ENCODE measurements at places on chromosomes 7 and 10.
A peak's percentile ranks its signal among the peaks of the same experiment; 100 is the strongest.

GRCh38 chr10:116521424-116522290 is 24.1 kb upstream of the PNLIP start:
- no peak overlapping the region for H3K4me3 ChIP-seq
- no peak overlapping the region for H3K27ac ChIP-seq
- no peaks in the 10 kb centered on the region for H3K4me1 ChIP-seq

DNA sequence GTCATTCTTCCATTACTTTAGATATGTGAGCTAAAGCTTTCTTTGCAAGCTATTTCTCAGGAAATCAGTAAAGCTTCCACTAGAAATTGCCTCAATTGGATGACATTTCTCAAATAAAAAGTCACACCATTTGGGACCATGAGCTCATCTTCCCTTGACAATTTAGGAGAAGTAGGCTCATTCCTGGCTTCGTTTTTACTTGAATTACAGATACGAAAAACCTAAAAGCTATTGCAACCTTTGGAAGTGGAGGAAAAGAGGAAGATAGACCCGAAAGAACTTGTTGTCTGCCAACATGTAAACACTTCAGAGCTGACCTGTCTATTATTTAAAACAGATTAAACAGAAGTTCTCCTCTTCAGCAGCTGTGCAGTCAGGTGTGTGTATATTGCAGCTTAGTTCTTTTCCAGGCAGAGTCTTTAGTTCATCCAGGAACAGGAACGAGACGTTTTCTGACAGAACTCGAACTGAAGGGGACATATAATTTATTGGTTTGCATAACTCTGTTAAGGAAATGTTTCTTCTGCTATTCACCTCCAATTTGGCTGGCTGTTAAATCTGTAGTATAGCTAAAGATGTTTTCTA is 43.1 kb upstream of the ST8SIA6 start:
- H3K36me3 ChIP-seq, result no peaks in the 10 kb centered on the region
- H3K27me3 ChIP-seq, result no peaks in the 10 kb centered on the region
- no peak overlapping the region for H3K27ac ChIP-seq
- H3K4me1 ChIP-seq, result no peaks in the 10 kb centered on the region
- no peak overlapping the region for H3K4me3 ChIP-seq
- DNase-seq, result no peak

- peaks cover 23% of the 10 kb centered on the region for H3K4me1 ChIP-seq
- H3K27me3 ChIP-seq, result no peaks in the 10 kb centered on the region
- H3K36me3 ChIP-seq, result no peaks in the 10 kb centered on the region
- peak overlapping the region; percentile 51 for H3K4me3 ChIP-seq
- peak overlapping the region; percentile 38 for H3K27ac ChIP-seq
These were observed 721 bp downstream of the ARL3 start for GRCh38 chr10:102713539-102713813.

GRCh38 chr10:123445261-123445775 is 220.8 kb upstream of the GPR26 start:
- no peaks in the 10 kb centered on the region for H3K27me3 ChIP-seq
- no peak overlapping the region for H3K4me3 ChIP-seq
- H3K4me1 ChIP-seq, result no peaks in the 10 kb centered on the region

DNA sequence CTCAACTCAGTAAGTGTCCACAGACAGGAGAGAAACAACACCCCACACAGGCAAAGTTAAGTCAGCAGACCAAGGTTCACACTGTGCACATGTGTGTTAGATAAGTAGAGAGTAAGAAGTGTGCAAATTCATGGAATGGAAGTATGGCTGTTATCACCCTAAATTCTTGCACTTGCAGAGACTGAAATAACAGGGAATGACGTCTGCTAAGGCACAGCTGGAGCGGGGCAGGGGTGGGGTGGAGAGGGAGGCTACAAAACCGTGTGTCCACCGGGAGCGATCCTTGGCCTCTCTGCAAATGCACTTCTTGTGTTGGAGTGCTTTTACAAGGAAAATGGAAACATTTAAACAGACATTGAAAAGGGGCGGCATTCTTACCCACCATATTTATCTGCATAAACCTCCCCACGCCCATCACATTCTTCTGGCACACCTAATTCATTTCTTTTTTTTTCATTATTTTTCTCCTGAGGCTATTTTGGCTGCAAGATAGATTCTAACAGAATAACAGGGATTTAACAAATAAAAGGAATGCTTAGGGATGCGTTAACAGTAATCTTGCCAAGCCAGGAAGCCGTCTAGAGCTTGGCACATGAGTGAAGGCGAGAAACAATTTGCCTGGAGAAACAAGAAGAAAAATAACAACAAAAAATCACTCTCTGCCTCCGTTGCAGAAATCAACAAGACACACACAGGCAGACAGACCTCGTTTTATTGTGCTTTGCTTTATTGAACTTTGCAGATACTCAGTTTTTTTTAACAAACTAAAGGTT is 30.1 kb downstream of the TNS3 start:
- no peak for DNase-seq
- no peak overlapping the region for H3K4me3 ChIP-seq
- no peaks in the 10 kb centered on the region for H3K36me3 ChIP-seq
- peaks cover 4% of the 10 kb centered on the region for H3K4me1 ChIP-seq

- peak overlapping the region; percentile 82 for H3K27ac ChIP-seq
- H3K4me1 ChIP-seq, result peaks cover 20% of the 10 kb centered on the region
- peak overlapping the region; percentile 9 for H3K4me3 ChIP-seq
- H3K36me3 ChIP-seq, result no peaks in the 10 kb centered on the region
These were observed 165.8 kb downstream of the CFTR start for GRCh38 chr7:117645481-117646165.

- no peak within 1 kb of the TSS for H3K4me3 ChIP-seq
- no peak for DNase-seq
- H3K36me3 ChIP-seq, result no peaks in the 10 kb centered on the region
- peaks cover 49% of the 10 kb centered on the region for H3K27me3 ChIP-seq
- no peak within 1 kb of the TSS for H3K27ac ChIP-seq
These were observed at the start of gene TMEM176B for GRCh38 chr7:150799741-150800580. TMEM176B (minus strand) TSS chr7:150800364; CDS start chr7:150796569, 3,795 bp downstream.

DNA sequence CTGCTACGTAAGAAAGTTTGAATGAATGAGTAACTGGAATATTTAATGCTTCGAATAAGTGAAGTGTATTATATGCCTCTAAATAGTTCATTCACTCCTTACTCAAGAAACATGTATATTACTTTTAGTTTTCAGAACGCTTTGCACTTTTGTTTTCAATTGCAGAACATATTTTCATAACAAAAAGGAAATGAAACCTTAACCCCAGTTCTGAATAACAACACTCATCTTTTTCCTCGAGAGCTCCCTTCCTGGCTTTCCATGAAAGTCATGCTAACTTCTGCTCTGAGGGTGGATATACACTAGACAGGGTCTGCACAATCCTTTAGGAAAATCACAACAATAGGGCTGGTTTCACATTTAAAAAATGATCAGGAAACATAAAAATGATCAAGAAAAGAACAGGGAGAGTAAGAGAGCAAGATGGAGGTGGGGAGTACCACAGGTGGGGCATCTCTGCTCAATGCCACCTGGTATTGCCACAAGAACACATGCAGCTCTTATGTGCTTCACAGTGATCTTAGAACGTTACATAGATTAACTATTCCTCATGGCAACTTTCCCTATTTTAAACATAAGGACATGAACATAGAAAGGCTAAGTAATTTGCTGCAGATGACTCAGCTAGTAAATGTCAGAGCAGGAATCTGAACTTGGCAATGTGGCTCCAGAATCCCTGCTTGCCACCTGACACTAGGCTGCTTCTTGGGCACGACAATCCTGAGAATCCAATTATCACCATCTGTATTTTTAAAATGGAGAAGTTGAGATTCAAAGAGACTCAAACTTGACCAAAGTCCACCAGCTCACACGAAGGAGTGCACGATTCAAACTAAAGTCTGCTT is 219.5 kb upstream of the AOAH start:
- H3K36me3 ChIP-seq, result no peaks in the 10 kb centered on the region
- H3K27ac ChIP-seq, result no peak overlapping the region
- H3K27me3 ChIP-seq, result no peaks in the 10 kb centered on the region
- H3K4me1 ChIP-seq, result no peaks in the 10 kb centered on the region

- peaks cover 35% of the 10 kb centered on the region for H3K4me1 ChIP-seq
- no peaks in the 10 kb centered on the region for H3K27me3 ChIP-seq
- no peak overlapping the region for H3K4me3 ChIP-seq
- H3K27ac ChIP-seq, result no peak overlapping the region
- peak; percentile 17 for DNase-seq
These were observed 1.8 kb downstream of the ZMYND11 start for GRCh38 chr10:137031-137430.

DNA sequence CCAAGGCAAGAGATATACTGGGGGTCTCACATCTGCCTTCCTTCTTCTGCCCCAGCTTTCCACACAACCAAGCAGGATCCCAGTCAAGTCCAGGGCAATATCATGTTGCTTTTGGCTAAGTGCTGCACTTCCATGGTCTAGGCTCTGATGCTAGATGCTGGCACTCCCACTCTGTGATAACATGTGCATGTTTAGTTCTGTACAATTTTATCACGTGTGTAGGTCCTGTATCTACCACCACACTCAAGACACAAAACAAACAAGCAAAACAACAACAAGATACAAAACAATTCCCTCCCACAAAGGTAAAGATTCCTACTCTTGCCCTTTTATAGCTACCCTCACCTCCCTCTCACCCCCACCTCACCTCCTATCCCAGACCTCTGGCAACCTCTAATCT is 105.6 kb upstream of the HABP2 start:
- no peak overlapping the region for H3K27ac ChIP-seq
- H3K4me1 ChIP-seq, result no peaks in the 10 kb centered on the region
- DNase-seq, result no peak
- no peaks in the 10 kb centered on the region for H3K36me3 ChIP-seq
- H3K4me3 ChIP-seq, result no peak overlapping the region
- no peaks in the 10 kb centered on the region for H3K27me3 ChIP-seq

GRCh38 chr7:22859641-22860290 is 37.1 kb upstream of the TOMM7 start:
- peak overlapping the region; percentile 61 for H3K27ac ChIP-seq
- peaks cover 36% of the 10 kb centered on the region for H3K4me1 ChIP-seq
- no peak for DNase-seq
- no peak overlapping the region for H3K4me3 ChIP-seq
- no peaks in the 10 kb centered on the region for H3K27me3 ChIP-seq

- H3K4me1 ChIP-seq, result no peaks in the 10 kb centered on the region
- no peak overlapping the region for H3K27ac ChIP-seq
- no peaks in the 10 kb centered on the region for H3K27me3 ChIP-seq
- no peak for DNase-seq
These were observed 17.5 kb upstream of the KIF20B start for GRCh38 chr10:89683883-89684282.

- peaks cover 3% of the 10 kb centered on the region for H3K27me3 ChIP-seq
- H3K4me1 ChIP-seq, result no peaks in the 10 kb centered on the region
- H3K36me3 ChIP-seq, result no peaks in the 10 kb centered on the region
- no peak overlapping the region for H3K4me3 ChIP-seq
- no peak for DNase-seq
- no peak overlapping the region for H3K27ac ChIP-seq
These were observed 414.8 kb upstream of the MKI67 start for GRCh38 chr10:128540781-128541761.

- no peaks in the 10 kb centered on the region for H3K4me1 ChIP-seq
- DNase-seq, result no peak
- no peak overlapping the region for H3K4me3 ChIP-seq
- H3K27ac ChIP-seq, result no peak overlapping the region
- no peaks in the 10 kb centered on the region for H3K27me3 ChIP-seq
These were observed 403.6 kb downstream of the NRG3 start for GRCh38 chr10:82278401-82279182.

GRCh38 chr10:70493660-70494234 is 15.2 kb downstream of the PALD1 start:
- no peak for DNase-seq
- H3K36me3 ChIP-seq, result no peaks in the 10 kb centered on the region

- no peak for DNase-seq
- no peaks in the 10 kb centered on the region for H3K36me3 ChIP-seq
- no peak overlapping the region for H3K4me3 ChIP-seq
- H3K27me3 ChIP-seq, result no peaks in the 10 kb centered on the region
- no peak overlapping the region for H3K27ac ChIP-seq
- H3K4me1 ChIP-seq, result peaks cover 5% of the 10 kb centered on the region
These were observed 403.0 kb downstream of the THSD7A start for GRCh38 chr7:11428877-11429581.

DNA sequence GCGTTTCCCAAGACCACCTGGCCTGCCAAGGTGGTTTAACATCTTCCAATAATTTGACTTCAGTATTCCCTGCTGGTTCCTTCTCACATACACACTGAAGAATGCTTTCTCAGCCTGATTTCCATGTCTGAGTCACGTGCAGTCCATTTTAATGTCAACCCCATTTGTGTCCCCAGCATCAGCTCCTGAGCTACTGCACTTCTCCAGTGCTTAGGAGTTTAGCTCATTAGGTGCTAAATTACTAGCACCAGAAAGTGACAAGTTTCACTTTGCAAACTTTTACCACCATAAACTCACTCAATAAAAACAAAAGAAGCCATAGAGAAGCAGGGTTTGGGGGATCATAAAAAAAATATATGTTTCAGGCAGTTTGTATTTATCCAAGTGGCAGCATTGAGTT is 279.3 kb upstream of the SORCS1 start:
- H3K4me1 ChIP-seq, result no peaks in the 10 kb centered on the region
- no peak overlapping the region for H3K27ac ChIP-seq
- DNase-seq, result no peak

DNA sequence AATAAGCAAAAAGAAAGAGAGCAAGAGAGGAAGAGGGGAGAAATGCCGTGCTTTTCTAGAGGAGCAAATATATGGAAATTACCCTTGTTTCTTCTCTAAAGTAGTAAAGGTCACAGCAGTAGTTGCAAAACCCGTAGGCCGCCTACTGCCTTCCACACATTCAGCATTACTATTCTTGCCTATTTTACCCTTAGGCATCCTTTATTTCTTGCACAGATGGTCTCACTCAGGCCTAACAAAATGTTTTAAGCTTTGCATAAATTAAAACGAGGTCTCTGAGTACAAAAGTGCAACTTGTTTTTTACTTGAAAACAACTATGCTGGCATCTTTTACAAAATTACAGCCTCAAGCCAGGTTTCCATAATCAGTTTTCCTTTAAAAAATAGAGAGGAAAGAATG is 644.6 kb downstream of the AUTS2 start:
- H3K36me3 ChIP-seq, result no peaks in the 10 kb centered on the region
- H3K27me3 ChIP-seq, result no peaks in the 10 kb centered on the region
- H3K4me1 ChIP-seq, result no peaks in the 10 kb centered on the region
- no peak overlapping the region for H3K4me3 ChIP-seq
- DNase-seq, result no peak

DNA sequence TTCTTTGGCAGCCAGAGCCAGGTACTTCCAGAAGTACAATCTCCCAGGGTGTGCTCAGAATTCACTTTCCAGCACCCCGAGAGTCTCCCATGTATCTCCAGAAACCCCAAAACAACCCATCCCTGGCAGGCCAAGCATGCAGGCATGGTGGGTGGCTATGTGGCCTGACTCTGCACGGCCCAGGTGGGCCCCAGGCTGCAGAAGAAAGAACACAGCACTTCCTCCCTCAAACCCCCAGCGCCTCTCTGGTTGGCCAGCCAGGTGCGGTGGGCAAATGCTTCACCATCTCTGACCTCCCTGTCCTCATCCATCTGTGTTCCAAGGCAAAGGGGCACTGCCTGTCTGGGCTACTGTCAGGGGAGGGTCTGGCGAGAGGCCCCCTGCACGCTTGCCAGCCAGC is 100.3 kb downstream of the MKI67 start:
- DNase-seq, result no peak
- no peaks in the 10 kb centered on the region for H3K27me3 ChIP-seq
- H3K4me3 ChIP-seq, result no peak overlapping the region
- H3K4me1 ChIP-seq, result no peaks in the 10 kb centered on the region
- peaks cover 6% of the 10 kb centered on the region for H3K36me3 ChIP-seq

Measured in endothelial cell of umbilical vein (primary cell).